ENCODE measurements at places on chromosomes 13 and 19.
A peak's percentile ranks its signal among the peaks of the same experiment; 100 is the strongest.

GRCh38 chr13:58187881-58188280 lies 556.3 kb downstream of the PCDH17 start:
- no peak for DNase-seq

- peak; percentile 79 for DNase-seq
These were observed 222.6 kb upstream of the MAB21L1 start for GRCh38 chr13:35698911-35699576.

DNA sequence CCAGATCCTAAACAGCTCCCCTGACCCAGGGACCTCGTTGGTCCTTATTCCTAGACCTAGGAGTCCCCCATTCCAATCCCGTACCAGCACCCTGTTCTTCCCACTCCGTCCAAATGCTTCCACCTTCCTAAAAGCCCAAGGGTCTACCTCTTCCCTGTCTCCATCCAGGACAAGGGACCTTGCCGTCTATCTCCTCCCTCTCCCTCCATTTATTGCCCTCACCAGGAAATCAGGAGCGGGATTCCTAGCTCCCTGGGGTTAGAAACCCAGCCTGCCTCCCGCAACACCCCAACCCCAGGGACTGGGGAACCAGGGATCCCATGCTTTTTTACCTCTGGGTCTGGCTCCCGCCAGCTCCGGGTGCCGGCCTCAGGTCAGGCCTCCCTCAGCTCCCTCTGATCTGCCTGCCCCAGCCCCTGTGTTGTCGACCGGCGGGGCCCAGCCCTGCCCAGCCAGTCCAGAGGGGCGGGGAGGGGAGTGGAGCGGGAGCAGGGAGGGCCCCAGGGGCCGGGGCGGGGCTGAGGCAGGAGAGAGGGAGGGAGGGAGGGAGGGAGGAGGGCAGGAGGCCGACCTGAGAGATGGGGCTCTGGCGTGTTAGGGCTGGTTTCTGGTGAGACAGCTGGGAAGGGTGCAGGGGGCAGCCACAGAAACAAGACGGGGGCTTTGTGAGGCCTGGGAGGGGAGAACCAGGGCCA lies at the start of gene B3GNT8:
Gene B3GNT8, minus strand, starts transcription at position 423 of the 695 bp plus-strand sequence. CDS start 596 bp downstream, outside the sequence.
- peak; percentile 86 for DNase-seq

DNA sequence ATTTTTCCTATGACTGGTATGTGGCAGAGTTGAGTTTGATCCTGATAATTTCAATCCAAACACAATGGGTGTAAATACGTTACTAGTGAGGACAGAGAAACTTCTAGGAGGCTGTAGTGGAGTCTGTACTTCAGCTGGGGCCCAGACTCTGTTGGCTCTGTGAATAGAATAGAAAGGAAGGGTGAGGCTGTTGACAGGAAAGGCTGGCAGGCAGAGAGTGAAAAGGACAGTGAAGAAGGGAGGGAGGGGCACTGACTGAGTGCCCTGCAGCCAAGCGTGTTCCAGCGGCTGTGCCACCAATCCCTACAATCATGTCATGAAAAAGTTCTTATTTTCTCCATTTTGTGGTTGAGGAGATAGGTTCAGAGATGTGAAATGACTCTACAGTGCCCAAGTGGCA lies 80.5 kb downstream of the MBNL2 start:
- DNase-seq = no peak

DNA sequence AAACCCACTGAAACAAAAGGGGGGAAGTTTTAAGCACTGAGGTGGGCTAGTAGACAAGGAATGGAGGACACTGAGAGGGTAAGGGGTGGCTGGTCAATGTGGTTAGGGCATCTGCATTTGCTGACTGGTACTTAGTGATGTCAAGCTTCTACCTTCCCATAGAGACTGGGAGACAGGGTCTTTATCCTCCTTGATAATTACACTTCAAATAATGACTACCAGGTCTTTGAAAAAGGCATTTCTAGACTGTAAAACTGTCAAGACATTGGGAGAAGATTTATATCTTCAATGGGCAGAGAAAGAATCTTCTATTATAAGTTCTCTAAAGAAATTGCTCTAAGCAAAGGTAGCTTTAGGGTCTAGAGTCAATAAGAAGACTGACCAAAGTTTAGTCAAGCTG lies 1490.8 kb upstream of the PCDH20 start:
- DNase-seq = no peak

Measured in osteoblast (primary cell).